ENCODE measurements at places on chromosomes 1 and 21.

DNA sequence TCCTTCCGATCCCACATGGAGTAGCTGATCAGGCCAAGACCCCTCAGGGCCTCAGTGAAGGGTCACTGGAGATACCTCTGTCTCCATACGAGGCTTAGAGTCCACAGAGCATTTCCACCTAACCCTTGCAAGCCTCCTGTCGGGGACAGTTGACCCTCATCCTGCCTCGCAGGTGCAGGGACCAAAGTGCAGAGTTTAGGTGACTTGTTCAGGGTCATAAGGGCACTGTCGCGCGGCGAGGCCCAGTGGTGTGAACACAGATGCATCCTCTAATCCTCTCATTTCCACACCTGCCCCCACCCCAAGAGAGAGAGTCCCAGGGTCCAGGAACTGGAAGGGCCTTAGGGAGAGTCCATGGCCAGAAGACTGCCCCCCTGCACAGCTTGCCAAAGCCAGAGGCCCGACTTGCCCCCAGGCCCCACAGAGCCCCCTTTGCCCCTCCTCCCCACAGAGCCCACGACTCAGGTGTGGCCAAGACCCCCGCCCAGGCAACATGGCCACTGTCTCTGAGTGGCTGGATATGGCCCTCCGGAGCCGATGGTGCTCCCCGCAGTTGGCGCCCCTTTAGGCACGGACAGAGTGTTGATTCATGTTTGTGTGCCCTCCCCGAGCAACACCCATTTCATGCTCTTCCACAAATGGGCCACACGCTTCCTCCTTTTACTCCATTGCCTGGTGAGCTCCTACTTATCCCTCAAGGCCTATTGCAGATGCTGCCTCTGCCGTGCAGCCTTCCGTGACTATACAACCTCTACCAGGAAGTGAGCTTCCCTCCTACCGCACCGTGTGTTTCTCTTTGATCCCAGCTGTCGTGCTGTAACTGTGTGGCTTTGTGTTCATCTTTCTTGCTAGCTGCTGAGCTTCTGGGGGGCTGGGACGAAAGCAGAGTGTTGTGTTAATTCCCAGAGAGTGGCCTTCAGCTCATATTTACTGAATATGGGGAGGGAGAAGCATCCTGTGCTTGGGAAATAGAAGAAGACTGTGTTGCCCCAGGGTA lies 1.7 kb downstream of the TRPM2 start:
- DNase-seq, result no peak

- no peak for DNase-seq
Measured at GRCh38 chr1:216499581-216500272, 76.5 kb upstream of the USH2A start.

GRCh38 chr1:248825136-248825535 lies 579 bp downstream of the SH3BP5L start:
- no peak for DNase-seq

GRCh38 chr1:29784276-29785136 lies 548.2 kb downstream of the PTPRU start:
- DNase-seq, result no peak

All from nephron progenitor cell (in vitro differentiated cells).